ENCODE measurements at places on chromosomes 12 and 14.

DNA sequence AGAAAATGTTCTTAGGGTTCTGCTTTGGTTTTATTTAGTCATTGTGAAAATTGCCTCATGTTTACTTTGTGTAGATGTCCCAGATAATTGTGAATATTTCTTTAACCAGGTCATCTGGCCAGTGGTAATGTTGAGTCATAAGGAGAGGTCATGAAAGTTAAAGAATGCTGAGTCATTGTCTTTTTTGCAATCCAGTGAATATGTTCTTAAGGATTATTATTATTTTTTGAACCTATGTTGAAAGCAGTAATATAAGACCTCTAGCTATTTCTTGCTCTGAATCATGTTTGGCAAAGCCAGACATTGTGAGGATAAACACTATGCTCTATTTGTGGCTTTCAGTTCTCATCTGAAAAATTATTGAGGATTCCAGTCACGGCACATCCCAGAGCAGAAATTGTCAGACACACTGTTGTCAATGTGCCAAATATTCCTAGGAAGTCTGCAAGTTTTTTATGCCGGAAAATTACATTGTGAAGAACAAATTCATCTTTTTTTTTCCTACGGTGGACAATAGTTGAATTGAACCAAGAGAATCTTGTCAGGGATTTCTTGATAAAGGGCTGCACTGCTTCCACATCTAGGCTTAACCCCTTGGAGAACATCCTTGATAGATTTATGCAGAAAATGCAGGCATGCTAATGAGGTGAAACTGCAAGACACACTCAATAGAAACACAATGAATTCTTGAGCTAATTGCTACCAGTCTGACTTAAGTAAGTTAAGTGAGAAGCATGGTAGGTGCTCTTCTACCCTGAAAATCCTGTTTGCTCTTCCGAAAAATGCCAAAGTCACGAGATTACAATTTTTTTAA, 369.6 kb downstream of the ATP23 start:
- no peak for DNase-seq

- DNase-seq = no peak
Observed at GRCh38 chr12:47236109-47236714, 156.5 kb upstream of the AMIGO2 start.

GRCh38 chr12:101857043-101857558, 20.3 kb upstream of the DRAM1 start:
- DNase-seq = no peak

- DNase-seq = no peak
Observed at GRCh38 chr12:121523741-121524140, 57.1 kb downstream of the KDM2B start.

DNA sequence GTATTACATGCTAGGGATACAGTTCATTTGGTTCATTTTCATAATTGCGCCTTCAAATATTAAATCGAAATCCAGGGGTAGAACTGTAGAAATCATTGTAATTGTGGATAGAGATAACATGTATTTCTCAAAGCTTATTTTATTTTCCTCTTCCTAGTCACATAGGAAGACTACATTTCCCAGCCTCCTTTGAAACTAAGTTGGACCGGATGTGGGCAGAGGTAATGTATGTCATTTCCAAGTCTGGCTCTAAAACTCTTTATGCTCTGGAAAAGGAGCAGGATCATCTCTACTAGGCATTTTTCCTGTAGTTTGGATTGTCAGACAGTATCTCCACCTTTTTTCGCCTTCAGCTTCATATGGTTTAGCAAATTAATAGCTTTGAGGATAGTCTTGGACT, 70.1 kb upstream of the CRY1 start:
- DNase-seq = no peak

DNA sequence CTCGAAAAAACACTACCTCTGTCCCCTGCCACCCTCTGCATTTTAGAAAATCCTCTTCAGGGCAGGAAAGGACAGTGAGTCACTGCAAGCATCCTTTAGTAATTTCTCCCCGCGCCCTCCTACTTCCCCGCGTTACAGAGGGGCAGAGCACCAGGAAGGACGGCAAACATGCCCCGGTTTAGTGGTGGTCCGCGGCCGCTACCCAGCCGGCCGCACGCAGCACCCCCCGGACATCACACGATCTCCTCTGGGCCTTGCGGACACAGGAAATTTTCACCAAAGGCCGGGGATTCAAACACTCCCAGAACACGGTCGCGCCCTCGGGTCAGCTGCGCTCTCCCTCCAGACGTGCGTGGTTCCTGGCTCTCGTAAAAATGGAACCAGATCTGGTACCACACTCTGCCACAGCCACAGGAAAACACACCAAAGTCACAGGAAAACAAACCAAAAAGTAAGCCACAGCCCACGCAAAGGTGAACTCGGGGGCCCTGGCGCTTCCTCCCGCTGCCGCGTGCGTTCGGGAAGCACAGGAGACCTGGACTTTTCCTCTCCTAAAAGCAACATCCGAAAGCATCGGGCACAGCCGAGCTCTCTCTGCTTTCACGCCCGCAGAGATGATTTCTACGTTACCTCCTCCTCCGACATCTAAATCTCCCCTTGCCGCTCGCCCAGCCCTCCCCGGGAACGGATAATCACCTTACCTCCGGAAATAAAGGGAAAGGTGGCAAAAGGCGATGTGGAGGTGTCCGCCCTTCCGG, 839 bp downstream of the SLC38A1 start:
- DNase-seq = peak; percentile 55

DNA sequence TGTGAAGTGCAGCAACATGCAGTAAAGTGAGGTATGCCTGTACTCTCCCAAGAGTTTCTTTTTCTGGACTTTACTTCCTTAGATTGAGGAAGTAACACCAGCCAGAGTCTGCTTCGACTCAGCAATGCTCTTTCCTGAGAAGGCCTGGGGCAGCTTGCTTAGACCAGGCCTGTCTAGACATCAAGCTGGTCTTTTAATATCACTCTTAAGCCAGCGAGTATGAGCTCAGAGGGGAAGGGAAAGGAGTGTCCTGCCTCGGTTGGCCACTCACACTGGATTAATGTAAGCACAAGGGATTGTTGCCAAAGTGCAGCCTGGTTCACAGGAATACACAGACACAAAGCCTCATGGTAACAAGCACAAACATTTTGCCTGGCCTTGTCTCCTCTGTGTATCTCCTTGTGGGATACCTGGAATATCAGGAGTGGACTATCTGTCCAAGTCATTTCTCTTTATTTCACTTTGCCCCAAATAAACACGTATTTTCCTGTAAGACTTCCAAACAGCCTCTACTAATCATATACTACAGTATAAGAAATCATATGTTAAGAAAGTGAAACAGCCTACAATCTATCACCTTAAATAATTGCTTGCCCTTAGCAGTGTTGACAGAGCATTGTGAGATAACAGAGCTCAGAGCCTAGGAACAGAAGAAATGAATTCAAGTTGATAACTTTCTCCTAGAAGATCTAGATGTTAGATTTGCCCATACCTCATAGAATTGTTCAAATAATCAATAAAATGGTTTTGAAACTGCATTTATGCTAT, 121.2 kb upstream of the DAAM1 start:
- DNase-seq = peak; percentile 9

DNA sequence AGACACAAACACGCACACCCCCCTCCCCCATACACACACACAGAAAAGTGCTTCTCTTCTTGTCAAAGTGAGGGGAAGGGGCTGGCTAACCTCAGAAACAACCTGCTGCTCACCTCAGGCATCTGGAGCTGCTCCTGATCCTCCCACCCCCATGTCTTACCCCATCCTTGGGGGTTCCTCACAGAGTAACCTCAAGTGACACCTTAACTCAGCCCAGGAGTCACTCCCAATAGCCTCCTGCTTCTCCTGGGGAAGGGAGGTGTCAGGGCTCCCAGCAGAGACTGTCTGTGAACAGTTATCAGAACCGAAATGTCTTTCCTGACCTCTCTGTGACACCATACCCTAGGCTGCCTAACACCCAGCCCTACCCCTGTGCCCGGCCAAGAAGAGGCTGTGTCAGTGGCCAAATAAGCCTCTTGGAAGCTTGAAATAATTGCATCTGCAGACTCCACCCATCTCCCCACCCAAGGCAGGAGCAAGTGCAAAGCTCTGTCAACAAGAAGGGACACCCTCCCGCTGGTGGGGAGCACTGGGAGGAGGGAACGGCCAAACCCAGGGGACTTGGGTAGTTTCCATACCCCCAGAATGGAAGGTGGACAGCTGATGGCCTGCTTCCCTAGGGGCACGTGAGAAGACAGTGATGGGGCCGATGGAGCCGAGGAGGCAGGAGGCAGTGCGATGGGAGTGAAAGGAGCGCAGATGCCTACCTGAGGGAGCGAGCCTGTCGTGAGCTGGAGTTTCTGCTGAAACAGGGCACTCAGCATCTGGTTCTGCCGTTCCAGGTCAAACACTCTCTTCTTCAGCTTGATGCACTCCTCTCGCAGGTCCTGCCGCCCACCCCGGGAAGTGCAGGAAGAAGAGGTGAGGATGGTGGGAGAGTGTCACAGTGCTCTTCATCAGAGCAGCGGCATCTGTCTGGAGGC, 26.8 kb downstream of the NCKAP5L start:
- DNase-seq = no peak

- no peak for DNase-seq
Observed at GRCh38 chr12:54133772-54134375, 54.9 kb downstream of the SMUG1 start.

DNA sequence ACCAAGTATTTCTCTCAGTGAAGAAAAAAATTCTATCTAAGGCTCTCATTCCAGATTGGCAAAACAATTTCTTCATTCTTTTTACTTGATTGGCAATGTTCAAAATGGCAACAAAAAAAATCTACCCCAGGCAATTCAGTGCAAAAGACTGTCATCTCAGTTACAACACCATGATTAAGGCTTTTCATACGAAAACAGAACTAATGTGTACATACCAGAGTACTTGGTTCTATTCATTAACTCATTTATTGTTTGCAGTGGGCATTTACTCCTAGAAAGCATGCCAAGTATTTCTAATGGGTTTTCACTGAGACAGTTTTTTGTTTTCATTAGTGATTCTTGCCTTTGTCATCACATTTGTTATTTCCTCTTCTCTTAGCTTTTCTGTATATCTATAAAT, 33.0 kb downstream of the DBX2 start:
- no peak for DNase-seq

GRCh38 chr12:26847431-26847830, 14.4 kb upstream of the ITPR2 start:
- no peak for DNase-seq

GRCh38 chr12:100234591-100235304, 32.1 kb downstream of the DEPDC4 start:
- peak; percentile 57 for DNase-seq

DNA sequence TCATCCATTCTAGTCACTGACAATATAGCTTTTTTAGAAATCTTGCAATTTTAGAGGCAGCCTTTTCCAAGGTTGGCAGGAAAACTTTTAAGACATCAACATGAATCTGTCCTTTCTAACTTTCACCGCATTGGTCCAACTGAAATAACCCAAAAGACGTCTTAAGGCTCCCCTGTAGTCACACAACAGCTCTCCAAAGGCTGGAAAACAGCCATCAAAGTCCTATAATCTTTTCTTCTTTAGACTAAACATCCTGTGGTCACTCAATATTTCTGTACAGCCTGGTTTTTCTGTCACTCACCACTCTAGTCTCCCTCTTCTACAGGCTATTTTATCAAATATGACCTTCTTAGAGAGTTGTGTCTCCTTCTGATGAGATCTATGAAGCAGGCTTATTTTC, 4.5 kb upstream of the PTPRB start:
- DNase-seq = no peak

DNA sequence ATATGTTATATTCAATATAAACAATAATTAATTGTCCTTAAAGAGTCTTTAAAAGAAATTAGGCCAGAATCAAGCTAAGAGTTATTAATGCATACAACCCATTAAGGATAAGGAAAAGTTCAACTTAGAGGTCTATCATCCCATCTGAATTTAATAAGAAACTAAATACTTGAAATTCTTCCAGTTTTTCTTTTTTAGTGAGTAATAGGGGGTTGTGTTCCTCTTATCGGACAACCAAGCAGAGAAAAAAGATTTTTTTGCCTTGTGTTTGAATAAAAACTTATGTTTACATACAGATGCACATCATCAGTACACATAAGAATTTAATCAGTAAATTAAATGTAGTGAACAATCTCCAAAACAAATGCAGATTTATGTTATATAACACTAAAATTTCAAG, 32.5 kb downstream of the PAWR start:
- DNase-seq = no peak
